ENCODE measurements at places on chromosomes 13 and 19.

GRCh38 chr19:14115756-14116155, 1.8 kb downstream of the PRKACA start:
- no peak for DNase-seq

GRCh38 chr19:575527-576506, 3.4 kb downstream of the BSG start:
- DNase-seq: peak; percentile 89

DNA sequence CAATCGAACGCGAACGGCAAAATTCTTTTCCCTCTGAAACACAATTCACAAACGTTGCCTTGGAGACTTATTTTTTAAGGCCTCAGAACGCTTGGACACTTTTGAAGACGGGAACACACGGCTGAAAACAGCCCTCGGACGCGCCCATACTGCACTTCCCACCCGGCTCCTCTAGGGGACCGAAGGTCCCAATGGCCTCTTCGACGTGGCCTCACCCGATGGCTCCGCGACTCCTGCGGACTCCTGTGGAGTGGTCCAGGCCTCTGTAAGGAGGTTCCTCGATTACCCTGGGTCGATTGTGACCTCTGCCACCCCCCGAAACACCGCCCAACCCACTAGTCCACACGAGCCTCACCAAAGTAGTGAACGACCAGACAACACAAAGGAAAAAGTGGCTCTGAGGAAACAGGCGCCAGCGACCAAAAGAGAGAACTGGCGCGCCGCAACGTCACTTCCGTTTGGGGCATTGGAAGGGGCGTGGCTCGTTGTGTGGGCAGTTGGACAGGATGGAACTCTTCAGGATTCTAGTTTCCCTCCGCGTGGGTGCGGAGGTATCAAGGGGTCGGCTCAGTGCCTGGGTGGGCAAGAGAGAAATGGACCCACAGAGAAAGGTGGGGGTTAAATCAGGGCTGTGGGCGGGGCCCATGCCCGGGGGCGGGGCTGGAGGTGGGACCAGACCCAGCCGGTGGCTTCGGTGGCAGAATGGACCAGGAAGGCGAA, at the start of gene ZNF560:
TSS of gene ZNF560 (minus strand) at position 434 of the 720 bp plus-strand sequence. CDS start 23,303 bp downstream, outside the sequence.
- no peak for DNase-seq

DNA sequence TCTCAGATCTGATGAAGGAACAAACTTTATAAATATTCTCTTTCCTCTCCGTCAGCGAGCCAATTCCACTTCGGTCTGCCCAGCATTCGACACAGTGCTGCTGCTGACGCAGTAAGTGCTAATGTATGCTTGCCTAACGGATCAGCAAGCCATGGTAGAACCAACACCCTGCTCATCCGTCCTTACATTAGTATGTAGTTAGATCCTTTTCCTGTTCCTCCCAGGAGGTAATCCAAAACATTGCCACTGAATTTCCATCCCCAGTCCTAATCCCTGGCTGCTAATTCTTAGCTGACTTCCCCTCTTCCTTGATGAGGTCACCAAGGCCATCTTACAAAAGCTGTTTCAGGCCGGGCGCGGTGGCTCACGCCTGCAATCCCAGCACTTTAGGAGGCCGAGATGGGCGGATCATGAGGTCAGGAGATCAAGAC, 88.0 kb downstream of the STARD13 start:
- no peak for DNase-seq

- DNase-seq: no peak
Observed at GRCh38 chr13:80755910-80756309, 415.0 kb upstream of the SPRY2 start.

DNA sequence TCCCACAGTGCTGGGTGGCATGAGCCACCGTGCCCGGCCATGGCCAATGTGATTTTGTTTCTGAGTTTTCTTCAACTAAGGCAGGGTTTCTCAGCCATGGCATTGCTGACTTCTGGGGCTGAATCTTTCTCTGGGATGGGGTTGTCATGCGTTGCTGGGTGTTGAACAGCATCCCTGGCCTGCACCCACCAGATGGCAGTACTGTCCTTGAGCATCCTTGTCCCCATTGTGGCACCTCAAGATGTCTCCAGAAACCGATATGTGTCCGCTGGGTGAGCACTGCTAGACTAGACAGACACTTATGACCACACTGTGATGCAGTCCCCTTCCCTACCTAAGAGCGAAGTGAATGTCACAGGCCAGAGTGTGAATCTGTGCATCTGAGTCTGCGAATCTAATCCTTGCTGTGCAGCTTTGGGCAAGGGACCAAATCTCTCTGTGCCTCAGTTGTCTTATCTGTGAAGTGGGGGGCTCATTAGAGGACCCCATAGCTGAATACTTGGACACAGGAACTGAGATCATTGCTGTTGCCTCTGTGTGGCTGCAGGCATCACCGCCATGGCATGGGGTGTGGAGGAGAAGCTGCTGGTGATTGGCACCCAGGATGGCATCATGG, 50.3 kb upstream of the SIN3B start:
- peak; percentile 77 for DNase-seq

DNA sequence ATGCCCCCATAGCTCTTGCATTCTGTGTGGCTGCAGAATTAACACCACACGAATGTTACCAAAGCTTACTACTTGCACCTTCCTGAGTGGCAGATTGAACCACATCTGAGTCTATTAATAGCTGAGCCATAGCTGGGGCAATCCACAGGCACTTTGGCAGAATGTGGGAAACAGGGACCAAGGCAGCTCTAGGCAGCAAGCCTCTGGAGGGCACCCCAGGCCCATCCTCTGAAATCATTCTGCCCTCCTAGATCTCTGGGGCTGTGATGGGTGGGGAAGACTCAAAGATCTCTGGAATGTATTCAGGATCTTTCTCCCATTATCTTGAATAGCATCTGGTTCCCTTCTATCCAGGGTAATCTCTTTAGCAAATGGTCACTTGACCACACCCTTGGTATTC, 139.3 kb downstream of the TNFRSF19 start:
- no peak for DNase-seq

DNA sequence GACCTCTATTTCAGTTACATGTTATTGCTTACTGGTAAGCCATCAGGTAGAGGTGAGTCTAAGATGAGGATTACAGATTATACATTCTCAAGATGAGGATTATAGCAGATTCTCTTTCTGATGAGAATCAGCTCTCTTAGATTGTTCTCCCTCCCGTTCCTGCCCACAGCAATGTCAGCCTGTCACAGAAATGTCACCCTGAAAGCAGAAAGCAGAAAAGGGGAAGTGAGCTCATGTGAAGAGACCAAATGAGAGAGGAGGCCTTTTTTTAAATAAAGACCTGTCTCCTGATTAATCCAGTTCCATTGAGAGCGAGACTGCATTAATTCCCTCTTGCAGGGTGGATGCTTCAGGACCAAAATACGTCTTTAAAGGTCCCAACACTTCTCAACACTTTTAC, 445.6 kb downstream of the KCTD12 start:
- DNase-seq: no peak

- DNase-seq: peak; percentile 86
Observed at GRCh38 chr19:1161716-1162115, 12.4 kb downstream of the SBNO2 start.

DNA sequence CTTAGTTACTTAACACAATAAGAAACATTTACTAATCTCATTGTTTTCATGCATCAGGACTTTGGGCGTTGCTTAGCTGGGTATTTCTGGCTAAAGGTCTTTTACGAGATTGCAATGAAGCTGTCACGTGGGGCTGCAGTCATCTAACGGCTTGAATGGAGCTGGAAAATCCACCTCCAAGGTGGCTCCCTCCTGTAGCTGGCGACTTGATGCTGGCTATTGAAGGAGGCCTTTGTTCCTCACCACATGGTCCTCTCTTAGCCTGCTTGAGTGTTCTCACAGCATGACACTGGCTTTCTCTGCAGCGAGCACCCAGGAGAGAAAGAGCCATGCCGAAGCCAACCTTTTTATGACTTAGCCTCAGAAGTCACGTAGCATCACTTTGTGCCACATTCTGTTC, 92.0 kb downstream of the NHLRC3 start:
- no peak for DNase-seq

DNA sequence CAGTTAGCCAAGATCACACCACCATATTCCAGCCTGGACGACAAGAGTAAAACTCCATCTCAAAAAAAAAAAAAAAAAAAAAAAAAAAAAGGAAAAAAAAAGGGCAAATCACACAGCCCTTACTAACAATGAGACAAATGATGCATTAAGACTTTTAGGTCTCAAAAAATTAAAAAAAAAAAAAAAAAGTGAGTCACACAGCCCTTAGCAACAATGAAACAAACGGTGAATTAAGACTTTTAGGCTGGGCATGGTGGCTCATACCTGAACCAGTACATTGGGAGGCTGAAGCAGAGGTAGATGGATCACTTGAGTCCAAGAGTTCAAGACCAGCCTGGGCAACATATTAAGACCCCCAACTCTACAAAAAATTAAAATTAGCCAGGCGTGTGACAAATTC, 32.4 kb upstream of the EIF3G start:
- DNase-seq: no peak

DNA sequence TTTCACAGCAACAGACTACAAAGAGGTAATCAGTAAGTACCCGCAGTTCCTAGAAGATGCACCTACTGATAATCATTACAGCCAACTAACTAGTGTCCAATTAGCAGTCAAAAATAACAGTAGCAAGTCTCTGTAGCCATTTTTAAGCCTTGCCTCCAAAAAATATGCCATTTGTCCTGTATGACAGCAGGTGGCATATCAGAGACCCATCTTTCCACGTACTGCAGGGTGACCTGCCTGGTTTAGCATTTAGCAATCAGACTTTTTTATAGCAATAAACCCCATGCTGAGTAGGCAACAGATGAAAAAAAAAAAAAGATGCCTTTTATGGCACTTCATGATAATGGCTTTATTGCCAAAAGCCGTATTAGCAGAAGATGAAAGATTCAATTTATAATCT, 155.3 kb upstream of the LSM14A start:
- no peak for DNase-seq

DNA sequence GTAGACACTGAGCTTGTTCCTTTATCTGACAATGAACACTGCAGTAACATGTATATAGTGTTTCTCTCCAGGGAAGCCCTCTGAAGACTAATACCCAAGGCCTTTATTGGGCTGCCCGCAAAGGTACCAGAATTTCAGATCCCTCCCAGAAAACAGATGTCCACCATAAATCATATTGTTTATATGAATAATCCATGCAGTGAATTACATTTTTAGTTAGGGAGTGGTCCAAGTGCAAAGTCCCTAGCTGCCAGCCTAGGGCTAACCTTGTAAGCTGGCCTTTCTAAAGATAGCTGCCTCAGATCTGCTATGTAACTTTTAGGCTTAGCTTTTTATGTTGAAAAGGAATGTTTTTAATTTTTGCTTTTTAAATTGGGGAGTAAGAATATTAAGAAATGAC, 44.7 kb downstream of the TDRD3 start:
- no peak for DNase-seq

DNA sequence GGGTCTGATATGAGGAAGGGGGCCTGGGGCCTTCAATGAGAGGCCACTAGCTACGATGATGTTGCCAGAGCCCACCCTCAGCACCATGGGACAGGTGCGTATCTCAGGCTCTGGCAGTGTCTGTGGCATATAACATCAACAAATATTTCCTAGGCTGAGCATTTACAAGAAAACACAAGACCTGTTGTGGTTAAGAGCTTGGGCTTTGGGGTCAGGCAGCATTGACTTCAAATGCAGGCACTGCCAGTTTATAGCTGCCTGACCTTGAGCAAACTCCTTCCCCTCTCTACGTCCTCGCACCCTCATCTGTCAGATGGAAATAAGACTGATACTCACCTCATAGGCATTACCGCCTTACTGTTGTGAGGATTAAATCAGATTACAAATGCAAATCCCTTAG, 156.0 kb downstream of the KATNAL1 start:
- no peak for DNase-seq

DNA sequence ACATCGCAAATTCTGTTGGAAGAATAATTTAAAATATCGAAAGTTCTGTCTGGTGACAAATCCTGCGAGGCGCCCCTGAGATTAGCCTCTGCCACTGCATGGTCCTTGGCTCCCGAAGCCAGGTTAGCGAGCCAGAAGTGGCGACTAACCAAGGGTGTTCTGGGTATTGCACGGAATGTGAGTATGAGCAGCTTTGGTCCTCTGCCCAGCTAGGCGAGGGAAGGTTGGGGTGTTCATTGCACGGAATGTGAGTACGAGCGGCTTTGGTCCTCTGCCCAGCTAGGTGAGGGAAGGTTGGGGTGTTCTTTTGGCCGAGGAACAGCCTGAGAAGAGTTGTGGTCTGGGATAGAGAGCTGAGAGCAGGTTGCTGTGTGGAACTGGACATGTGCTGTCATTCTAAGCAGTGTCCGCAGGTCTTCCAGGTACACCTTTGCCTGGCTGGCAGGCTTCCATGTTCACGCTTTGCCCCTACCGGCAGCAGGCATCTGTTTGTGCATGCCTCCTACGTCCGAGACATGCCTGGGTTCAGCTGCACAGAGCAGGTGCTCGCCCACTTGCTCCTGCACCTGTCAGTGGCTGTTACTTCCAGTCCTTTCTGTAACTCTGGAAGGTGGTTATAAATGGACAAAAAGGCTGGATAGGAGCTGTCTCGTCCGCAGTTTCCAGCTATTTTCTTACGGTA, 18.3 kb upstream of the TEX29 start:
- DNase-seq: no peak

- no peak for DNase-seq
Observed at GRCh38 chr19:780935-781334, 16.3 kb upstream of the PTBP1 start.

DNA sequence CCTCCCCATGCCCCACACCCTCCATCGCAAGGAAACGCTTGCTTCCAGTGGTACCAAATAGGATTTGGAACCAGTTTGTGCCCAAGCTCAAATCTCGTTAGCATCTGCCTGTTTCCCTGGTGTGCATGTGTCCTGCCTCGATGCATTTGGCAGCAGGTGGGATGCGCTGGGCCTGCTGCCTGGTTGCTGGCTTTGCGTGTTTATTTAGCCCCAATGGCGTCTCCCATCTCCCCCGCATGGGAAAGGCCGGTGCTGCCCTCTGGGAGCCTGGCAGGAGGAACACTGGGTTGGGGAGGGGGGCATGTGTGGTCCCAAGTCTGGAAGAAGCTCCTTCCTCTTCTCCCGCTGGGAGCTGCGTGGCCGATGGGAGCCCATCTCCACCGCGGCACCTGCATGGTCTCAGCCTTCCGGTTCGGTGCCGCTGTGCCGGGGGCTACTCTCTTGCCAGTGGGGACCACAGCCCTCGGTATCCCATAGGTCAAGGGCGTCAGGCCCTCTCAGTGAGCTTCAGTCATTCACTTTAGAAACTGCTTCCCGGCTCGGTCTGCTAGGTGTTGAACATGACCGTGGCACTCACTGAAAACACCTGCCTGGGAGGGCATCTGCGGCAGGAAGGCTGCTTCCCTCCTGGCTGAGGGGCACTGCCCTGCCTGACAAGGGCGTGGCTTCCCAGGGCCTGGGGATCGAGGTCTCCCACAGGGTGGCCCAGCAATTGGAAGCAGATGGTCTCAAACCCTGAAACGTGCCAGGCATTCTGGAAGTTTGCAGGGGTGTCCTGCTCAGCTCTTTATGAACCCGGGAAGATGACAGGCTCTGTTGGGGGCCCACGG, 11.8 kb upstream of the F7 start:
- no peak for DNase-seq

GRCh38 chr19:29569038-29569911, 36.8 kb upstream of the POP4 start:
- no peak for DNase-seq

GRCh38 chr13:54337540-54337939, 1308.9 kb downstream of the OLFM4 start:
- DNase-seq: no peak

All from 8988T (cell line).